ENCODE measurements at places on chromosomes 7 and 10.

DNA sequence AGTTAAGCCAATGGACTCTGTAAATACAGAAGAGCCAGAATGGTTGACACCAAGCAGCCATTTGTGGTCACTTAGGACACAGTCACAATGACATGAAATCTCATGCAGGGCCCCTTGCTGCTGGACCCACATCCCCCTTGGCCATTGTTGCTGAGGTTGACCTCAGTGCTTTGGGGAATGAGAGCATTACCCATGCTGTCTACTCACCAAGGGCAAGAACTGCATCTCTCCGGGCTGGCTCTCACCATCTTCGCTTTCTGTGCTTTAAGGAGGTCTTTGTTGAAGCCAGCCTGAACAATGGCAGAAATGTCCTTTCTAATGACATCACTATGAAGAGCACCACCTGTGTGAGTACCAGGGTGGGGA is 30.1 kb upstream of the ZNF488 start:
- DNase-seq = no peak

GRCh38 chr10:133473270-133473669 is 19.5 kb downstream of the SCART1 start:
- DNase-seq = no peak

DNA sequence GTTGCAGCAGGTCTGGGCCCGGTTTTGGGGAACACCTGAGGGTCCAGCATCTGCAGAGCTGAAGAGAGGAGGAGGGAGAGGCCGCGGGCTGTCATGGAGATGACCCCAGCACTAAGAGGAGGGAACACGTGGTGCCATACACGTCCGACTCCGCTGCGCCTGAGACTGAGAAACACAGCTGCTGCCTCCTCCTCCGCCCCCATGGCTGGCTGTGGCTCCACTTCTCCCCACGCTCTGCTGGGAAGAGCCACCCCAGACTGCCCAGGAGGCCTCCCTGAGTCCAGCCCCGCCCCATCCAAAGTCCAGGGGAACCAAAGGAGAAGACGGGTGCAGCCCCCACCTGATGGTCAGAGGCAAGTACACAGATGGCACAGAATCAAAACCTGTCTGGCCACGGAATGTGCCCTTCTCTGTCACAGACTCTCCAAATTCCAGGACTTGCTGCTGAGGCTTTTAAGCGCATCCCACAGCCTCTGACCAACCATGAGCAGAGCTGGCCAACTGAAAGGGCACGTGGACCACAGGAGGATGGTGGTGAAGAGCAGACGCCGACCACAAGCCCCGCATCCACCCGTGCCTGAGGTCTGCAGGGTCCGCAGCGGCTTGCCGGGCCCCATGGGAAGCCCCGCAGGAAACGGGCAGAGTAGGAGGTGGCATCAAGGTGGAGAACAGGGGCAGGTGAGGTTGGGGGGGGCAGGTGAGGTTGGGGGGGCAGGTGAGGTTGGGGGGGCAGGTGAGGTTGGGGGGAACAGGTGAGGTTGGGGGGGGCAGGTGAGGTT is 24.0 kb downstream of the STK32C start:
- DNase-seq = no peak

GRCh38 chr7:137999496-138000080 is 2.3 kb downstream of the CREB3L2 start:
- DNase-seq = no peak

GRCh38 chr7:66204822-66205740 is at the start of gene TPST1:
TPST1 (plus strand) TSS chr7:66205334; CDS start chr7:66240426, 35,092 bp downstream.
- DNase-seq = peak; percentile 27

DNA sequence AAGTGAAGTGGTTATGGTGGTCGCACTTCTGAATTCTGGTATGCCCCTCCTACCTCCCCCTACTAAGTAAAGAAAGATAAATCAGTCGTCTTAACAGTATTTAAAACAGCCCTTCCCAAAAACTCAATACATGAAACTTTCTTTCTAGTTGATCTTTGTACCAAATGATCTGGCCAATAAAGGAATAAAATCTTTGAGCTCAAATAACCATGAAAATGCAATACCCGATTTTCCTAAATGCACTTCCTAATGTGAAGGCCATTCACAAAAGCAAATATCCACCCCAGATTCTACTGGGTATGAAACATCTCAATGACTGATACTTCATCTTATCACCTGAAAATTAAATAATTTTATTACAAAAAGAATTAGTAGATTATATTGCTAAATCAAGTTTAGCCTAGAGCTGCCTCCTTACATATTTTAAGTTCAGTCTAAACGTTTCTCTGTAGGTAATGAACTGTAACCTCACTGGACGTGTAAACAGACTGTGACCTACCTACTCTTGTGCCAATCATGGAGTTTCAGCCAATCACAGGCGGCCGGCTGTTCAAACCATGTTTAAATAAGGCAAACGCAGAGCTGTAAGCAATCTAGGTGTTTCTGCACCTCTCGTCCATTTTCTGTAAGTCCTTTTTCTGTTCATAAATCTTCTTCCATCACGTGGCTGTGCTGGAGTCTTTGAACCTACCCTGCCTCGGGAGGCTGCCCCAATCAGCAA is 146.9 kb upstream of the AKR1E2 start:
- DNase-seq = no peak

GRCh38 chr10:108445746-108446145 is 1281.2 kb upstream of the SORCS1 start:
- no peak for DNase-seq

GRCh38 chr7:89377219-89377618 is 581.7 kb upstream of the TEX47 start:
- DNase-seq = no peak

- no peak for DNase-seq
Measured at GRCh38 chr10:1324903-1325302, 268.7 kb downstream of the WDR37 start.

GRCh38 chr10:119246862-119247549 is 39.6 kb downstream of the GRK5 start:
- DNase-seq = no peak

GRCh38 chr7:146106319-146106718 is 10.3 kb upstream of the CNTNAP2 start:
- no peak for DNase-seq

DNA sequence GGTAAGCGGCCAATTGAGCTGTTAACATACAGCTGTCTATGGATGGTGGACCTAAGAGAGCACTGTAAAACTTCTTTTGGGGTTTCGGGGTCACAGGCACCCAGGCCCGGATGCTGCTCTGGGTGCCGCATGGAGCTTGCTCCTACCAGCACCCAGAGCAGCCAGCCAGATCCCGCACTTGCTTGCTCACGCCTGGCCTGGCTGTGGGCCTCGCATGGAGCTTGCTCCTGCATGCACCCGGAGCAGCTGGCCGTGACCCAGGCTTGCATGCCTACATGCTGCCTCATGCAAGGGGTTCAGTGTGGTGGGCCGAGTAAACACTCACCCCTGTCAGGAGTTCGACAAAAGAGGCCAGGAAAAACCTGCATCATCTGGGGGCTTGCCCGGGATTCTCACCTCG is 896.9 kb downstream of the SORCS1 start:
- DNase-seq = no peak

DNA sequence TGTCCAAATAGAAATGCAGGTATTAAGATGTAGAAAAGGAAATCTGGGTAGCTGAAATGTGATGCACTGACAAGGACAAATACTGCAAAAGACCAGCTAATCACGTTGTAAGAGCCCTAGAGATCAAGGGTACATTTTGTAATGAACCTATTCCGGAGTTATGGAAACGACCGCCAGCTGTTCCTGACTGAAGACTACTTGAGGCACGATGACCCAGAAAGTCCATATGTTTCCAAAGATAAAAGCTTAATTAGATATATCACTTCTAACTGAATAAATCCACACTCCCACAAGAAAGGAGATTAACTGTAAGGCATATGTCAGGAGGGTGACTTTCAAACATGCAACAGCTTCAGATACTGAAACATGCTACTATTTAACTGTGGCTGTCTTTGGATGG is 253.5 kb downstream of the NSUN6 start:
- DNase-seq = no peak

DNA sequence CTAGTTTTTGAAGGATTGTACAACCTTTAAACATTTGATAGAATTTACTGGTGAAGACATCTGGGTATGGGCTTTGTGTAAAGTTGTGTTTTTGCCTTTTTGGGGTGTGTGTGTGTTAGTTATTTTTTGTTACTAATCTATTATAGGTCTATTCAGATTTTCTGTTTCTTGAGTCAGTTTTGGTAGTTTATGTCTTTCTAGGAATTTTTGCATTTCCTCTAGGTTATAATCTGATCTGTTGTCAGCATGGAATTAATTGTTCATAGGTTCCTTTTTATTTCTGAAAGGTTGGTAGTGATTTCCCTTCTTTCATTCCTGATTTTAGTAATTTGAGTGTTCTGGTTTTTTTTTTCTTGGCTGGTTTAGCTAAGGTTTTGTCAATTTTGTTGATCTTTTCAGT is 17.7 kb downstream of the SEPTIN7 start:
- no peak for DNase-seq

GRCh38 chr7:88437132-88437531 is 130.4 kb upstream of the STEAP4 start:
- DNase-seq = no peak

- no peak for DNase-seq
Measured at GRCh38 chr10:89952751-89953150, 251.4 kb downstream of the KIF20B start.

GRCh38 chr10:35637462-35637861 is 4.6 kb downstream of the FZD8 start:
- DNase-seq = no peak

DNA sequence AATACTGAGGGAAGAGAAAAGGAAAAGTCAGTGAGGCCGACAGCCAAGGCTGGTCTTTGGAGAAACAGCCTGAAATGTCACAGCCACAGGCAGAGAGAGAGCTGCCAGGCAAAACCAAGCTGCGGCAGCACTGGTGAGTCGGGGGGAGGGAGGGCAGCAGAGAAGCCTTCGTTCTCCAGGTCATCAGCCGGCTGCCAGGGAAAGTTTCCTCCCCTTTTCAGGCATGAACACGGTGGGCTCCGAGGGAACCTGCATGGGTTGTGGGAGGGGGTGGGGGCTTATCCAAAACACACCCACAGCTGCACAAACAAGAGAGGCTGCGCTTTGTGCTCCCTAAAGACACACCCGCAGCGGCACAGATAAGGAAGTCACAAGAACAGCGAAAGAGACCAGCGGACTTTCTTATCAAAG is 62.3 kb upstream of the NKX6-2 start:
- no peak for DNase-seq

DNA sequence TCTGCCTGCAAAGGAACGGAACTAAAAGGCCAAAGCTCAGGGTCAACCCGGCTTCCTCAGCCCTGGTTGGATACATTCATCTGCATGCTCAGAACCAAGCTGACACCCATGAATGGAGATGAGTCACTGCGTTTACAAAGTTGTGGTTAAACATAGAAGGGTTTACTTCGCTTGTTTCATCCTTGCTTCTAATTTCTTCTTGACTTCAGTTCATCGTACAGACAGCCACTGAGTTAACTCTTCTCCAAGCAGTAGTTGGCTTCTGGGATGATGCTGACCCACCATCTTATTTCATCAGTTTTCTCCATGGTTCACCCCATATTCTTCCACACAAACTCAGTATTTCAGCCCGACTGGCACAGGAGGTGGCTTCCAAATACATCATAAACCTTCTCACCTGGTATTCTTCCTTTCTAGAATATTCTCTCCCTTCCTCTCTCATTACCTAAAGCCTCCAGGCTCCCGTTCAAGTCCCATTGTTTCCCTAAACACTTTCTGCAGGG is 166.3 kb upstream of the RNF32 start:
- DNase-seq = no peak

- DNase-seq = no peak
Measured at GRCh38 chr10:57699944-57700343, 567.8 kb downstream of the IPMK start.

GRCh38 chr10:123645016-123645415 is 21.1 kb upstream of the GPR26 start:
- no peak for DNase-seq

GRCh38 chr10:98314532-98315284 is 46.7 kb upstream of the LOXL4 start:
- no peak for DNase-seq

DNA sequence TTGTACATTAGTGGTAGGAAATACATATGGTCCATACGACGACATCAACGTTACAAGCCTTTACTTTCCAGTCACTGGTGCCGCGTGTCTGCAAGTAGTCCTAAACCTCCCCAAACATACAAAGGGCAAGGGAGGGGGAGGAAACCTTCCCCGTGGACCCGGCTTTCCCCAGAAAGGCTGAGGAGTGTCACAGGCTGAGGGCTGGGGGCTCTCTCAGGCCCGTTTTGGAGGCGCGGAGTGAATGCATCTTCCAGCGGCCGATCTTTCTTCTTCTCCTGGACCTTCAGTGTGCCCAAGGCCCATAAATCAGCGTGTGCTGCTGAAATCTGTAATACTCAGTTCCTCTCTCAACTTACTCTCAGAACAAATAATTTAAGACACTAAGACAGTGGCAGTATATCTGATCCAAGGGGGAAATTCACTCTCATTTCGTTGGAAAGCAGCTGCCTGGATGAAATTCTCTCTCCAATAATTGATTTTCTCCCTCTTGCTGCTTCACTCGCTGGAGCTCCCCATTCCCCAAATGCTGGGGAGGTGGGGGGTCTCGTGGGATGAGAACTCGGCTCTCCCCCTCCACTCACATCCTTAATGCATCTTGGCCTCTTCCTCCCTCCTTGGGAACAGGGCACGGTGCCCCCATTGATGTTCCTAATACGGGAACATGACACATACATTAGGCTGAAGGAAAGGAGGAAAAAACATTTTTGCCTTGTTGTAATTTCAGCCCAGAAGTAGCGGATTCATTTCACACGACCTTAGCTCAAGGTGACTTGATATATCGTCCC is 126.1 kb downstream of the ADARB2 start:
- no peak for DNase-seq

DNA sequence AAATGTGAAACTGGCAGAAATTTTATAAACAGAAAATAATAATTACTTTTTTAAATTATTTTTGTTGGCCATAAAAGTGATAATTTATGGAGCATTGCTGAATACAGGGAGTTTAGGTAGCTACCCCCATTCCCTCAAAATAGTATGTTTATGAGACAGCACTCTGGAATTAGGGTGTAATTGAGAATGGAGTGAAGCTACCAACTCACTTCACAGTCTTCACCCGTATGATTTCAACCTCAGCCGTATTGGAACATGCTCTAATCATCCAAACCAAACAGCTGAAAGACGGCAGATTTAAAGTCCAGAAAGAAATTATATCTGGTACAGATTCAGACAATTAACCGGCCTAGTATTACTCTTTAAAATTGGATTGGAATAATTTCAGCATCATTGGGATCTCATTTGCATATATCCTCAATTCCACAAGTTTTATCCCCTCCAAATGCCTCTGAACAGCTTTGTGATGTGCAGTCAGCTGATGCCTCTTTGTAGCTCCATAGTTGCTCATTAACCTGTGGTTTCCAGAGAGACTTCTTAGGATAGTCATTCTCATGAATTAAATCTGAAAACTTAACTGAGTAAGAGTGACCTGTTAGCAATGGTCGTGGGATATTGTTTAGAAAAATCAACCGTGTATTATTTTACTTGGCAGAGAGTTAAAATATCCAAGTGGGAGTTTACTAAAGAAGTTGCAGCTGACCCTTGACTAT is 59.1 kb upstream of the GJD4 start:
- no peak for DNase-seq

- no peak for DNase-seq
Measured at GRCh38 chr10:121911421-121911697, 16.5 kb downstream of the ATE1 start.
